Central memory CD8-positive, alpha-beta T cell (primary cell): ENCODE measurements at places on chromosomes 4 and X.

DNA sequence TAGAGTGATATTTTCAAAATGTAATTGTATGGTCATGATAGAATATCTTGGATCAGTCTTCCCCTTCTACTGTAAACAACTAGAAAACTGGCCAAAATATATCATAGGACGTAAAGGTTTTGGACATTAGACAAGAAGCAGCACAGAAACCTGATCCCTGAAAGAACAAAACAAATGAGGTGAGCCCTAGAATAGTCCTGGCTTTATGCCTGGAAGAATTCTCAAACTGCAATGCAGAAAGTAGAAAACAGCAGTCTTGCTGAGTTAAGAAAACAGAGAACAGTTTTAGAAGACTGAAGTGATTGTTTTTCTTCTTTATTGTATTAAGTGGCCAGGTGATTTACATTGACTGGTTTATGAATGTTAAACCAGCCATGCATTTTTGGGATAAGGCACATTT is 19.5 kb downstream of the NSUN7 start:
- peaks cover 17% of the 10 kb centered on the region for H3K27me3 ChIP-seq
- no peak overlapping the region for H3K4me3 ChIP-seq
- no peak for DNase-seq

DNA sequence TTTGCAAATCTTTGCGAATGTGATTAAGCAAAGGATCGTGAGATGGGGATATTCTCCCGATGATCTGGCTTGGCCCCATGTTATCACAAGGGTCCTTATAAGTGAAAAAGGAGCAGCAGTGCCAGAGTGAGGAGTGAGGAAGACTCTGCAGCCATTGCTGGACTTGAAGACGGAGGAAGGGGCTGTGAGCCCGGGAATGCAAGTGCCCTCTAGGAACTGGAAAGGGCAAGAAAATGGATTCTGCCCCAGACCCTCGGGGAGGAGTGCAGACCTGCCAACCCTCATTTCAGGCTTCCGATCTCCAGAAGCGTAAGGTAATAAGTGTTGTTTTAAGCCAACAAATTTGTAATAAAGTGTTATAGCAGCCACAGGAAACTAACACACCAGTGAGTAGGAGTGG is 76.3 kb downstream of the EVC start:
- peaks cover 3% of the 10 kb centered on the region for H3K36me3 ChIP-seq
- H3K4me3 ChIP-seq, result no peak overlapping the region
- no peak for DNase-seq

DNA sequence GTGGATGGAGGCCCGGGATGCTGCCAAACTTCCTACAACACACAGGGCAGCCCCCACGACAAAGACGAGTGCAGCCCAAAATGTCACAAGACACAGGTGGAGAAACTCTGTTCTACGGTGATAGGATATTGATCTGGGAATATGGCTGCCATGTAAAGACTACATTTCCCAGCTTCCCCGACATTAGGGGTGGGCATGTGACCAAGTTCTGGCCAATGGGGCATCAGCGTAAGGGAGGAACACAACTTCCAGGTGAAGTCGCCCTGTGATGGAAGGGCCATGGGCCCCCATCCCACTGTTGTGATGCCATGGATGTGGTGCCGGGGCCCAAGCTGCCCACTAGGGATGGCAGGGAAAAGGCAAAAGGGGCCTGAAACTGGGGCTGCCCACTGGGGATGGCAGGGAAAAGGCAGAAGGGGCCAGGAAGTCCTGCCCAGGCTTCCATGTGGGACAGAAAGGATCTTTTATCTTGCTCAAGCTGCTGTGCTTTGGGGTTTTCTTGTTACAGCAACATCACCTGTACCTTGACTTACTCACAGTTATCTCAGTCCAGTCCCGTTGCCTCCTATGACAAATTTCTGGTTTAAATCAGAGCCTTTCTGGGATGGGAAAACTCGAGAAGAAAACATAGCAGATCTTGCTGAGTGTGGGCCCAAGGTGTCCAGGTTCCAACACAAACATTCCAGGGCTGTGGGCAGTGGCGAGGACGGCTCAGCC is 9.7 kb upstream of the ADRA2C start:
- no peaks in the 10 kb centered on the region for H3K36me3 ChIP-seq
- H3K4me3 ChIP-seq, result no peak overlapping the region
- no peak overlapping the region for H3K27ac ChIP-seq
- peaks cover 61% of the 10 kb centered on the region for H3K27me3 ChIP-seq
- no peak for DNase-seq

DNA sequence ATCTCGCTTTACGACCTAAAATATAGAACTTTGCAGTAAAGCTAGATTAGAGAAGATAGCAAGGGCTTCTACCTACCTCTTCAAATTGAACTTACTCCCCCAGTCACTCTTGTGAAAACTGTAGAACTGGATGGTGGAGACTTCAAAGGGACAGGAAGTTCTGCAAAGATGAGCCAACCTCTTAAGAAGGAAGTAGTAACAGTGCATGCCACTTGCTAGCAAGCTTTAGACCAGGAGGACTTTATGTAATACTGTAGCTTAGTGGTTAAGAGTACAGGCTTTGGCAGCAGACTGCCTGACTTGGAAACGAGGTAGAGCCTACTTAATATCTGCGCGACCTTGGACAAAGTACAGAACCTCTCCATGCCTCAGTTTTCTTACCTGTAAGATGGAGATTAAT is 27.5 kb upstream of the VBP1 start:
- H3K27ac ChIP-seq, result peak overlapping the region; percentile 29
- H3K27me3 ChIP-seq, result no peaks in the 10 kb centered on the region
- peaks cover 35% of the 10 kb centered on the region for H3K4me1 ChIP-seq
- H3K4me3 ChIP-seq, result peak overlapping the region; percentile 54
- no peak for DNase-seq
- no peaks in the 10 kb centered on the region for H3K36me3 ChIP-seq

DNA sequence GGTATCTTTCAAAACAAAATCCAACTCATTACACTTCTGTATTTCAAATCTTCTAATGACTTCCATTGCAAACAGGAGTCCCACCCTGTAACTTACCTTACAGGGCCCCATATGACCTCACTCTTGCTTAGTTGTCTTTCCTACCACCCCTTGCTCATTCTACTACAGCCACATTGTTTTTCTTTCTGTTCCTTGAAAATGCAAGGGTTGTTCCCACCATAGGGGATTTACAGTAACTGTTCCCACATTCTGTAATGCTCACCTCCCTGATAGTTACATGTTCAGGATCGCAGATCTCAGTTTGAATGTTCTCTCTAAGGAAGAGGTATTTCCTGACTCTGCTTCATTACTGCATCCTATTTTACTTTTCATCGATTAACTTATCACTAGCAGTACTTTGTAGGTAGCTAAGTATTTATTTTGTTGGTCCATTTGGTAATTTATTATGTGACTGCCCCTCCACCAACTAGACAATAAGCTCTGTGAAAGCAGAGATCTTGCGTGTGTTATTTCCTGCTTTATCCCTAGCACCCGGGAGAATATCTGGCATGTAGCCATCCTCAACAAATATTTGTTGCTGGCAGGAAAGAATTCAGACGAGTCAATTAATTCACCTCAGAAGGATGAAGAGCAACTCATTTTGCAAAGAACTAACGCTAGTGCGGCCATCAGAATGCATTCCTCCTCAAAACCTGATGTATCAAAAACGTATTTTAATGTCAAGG is 21.4 kb downstream of the MAOB start:
- no peaks in the 10 kb centered on the region for H3K36me3 ChIP-seq
- H3K4me3 ChIP-seq, result no peak overlapping the region
- no peak overlapping the region for H3K27ac ChIP-seq
- no peaks in the 10 kb centered on the region for H3K27me3 ChIP-seq
- H3K4me1 ChIP-seq, result no peaks in the 10 kb centered on the region
- DNase-seq, result no peak

DNA sequence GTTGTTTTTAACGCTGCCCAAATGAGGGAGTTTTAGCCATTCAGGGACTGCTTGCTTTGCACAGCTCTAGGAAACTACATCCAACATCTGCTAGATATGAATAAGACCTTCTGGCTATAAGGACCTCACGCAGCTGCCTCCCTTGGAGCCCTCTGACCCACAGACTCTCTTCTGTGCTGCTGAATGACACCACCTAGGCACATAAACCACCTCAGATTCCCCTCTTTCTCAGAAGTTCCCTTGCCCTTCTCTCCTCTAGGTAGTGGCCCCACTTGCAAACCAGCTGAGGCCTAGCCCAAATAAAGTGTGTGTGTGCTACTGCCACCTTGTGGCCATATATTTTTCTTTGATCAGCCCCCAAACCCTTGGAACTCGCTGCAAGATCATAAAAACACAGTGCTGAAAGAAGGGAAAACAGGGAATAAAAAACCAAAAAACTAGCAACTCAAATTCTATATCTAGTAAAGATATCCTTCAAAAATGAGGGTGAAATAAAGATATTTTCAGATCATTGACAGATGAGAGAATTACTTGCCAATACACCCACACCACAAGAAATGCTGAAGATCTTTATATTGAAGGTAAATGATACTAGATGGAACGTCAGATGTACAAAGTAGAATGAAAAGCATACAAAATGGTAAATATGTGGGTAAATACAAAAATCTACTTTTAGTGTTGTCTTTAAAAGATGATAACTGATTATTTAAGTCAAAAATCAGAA is 265.9 kb downstream of the ADAMTS3 start:
- H3K36me3 ChIP-seq, result peaks cover 2% of the 10 kb centered on the region
- no peak for DNase-seq
- no peaks in the 10 kb centered on the region for H3K4me1 ChIP-seq
- no peaks in the 10 kb centered on the region for H3K27me3 ChIP-seq
- H3K27ac ChIP-seq, result no peak overlapping the region
- no peak overlapping the region for H3K4me3 ChIP-seq

- peaks cover 27% of the 10 kb centered on the region for H3K27me3 ChIP-seq
- no peak for DNase-seq
- H3K27ac ChIP-seq, result no peak overlapping the region
- no peaks in the 10 kb centered on the region for H3K4me1 ChIP-seq
- no peaks in the 10 kb centered on the region for H3K36me3 ChIP-seq
- no peak overlapping the region for H3K4me3 ChIP-seq
These were observed 37.9 kb upstream of the SEC24B start for GRCh38 chr4:109395694-109396093.

DNA sequence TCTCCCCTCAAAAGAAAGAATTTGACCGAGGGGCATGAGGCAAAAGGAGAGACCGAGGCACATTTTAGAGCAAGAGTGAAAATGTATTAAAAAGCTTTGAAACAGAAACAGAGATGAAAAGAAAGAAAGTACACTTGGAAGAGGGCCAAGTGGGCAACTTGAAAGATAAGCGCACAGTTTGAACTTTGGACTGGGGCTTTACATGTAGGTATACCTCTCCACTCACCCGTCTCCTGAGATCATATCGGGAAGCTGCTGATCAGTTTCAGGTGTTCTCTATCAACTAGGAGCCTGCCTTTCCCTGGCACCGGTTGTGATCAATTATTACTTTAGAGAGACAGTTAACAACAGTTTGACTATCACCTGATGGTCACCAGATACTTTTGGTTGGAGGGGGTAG is 2666.5 kb downstream of the ARAP2 start:
- DNase-seq, result no peak
- no peaks in the 10 kb centered on the region for H3K4me1 ChIP-seq
- no peak overlapping the region for H3K27ac ChIP-seq
- no peak overlapping the region for H3K4me3 ChIP-seq
- no peaks in the 10 kb centered on the region for H3K27me3 ChIP-seq

- no peak overlapping the region for H3K27ac ChIP-seq
- H3K4me3 ChIP-seq, result no peak overlapping the region
- peaks cover 2% of the 10 kb centered on the region for H3K36me3 ChIP-seq
- H3K27me3 ChIP-seq, result no peaks in the 10 kb centered on the region
These were observed 14.0 kb downstream of the APOOL start for GRCh38 chrX:85017721-85018120.

DNA sequence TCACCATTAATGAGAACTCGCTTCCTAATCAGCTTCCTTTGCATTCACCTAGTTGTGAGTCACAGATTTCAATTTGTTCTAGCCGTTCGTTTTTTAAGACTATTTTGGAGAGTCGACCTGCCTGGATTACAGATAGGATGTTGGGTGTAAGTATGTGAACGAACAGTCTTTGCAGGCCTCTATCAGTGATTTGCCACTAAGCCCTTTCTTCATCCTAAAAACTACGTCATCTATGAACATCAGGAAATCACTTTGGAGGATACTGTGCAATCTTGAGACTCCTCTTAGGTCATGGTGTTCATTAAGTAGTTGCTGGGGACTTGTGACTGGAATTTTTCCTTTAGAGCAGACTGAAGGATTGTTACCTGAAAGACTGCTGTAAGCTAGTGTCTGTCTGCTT is 1.1 kb downstream of the POLA1 start:
- H3K36me3 ChIP-seq, result peaks cover 7% of the 10 kb centered on the region
- peak overlapping the region; percentile 89 for H3K4me3 ChIP-seq
- DNase-seq, result no peak
- H3K4me1 ChIP-seq, result peaks cover 14% of the 10 kb centered on the region
- H3K27ac ChIP-seq, result peak overlapping the region; percentile 92
- no peaks in the 10 kb centered on the region for H3K27me3 ChIP-seq

DNA sequence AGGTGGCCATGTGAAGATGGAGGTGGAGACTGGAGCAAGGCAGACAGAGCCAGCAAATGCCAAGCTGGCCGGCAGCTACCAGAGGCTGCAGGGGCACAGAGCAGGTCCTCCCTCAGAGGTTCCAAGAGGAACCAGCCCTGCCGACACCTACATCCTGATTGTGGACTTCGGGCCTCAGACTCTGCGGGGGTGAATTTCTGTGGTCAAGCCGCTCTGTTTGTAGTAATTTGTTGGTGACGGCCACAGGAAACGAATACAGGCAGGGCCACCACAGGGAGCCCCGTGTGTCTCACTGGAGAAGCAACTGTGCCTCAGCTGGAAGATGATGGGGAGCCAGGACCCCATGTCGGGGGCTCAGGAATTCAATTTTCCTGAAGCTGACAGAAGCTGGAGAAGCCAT is 28.3 kb downstream of the ZFYVE28 start:
- peaks cover 66% of the 10 kb centered on the region for H3K4me1 ChIP-seq
- no peak overlapping the region for H3K27ac ChIP-seq
- H3K36me3 ChIP-seq, result peaks cover 8% of the 10 kb centered on the region
- H3K4me3 ChIP-seq, result no peak overlapping the region
- DNase-seq, result no peak

- no peaks in the 10 kb centered on the region for H3K36me3 ChIP-seq
- H3K4me3 ChIP-seq, result no peak overlapping the region
- no peaks in the 10 kb centered on the region for H3K4me1 ChIP-seq
- no peaks in the 10 kb centered on the region for H3K27me3 ChIP-seq
- H3K27ac ChIP-seq, result no peak overlapping the region
These were observed 183.6 kb upstream of the DKK2 start for GRCh38 chr4:107219681-107220080.

GRCh38 chrX:84186603-84187532 is 1.1 kb downstream of the RPS6KA6 start:
- no peaks in the 10 kb centered on the region for H3K36me3 ChIP-seq
- H3K27ac ChIP-seq, result no peak overlapping the region
- no peaks in the 10 kb centered on the region for H3K4me1 ChIP-seq
- H3K4me3 ChIP-seq, result no peak overlapping the region
- DNase-seq, result no peak
